ENCODE measurements at places on chromosomes 7 and 10. TPM values are rescaled to one million over a fixed set of nuclear protein-coding genes. Genes with fewer than 3 reads are reported as not detected.

The AZGP1 gene
- total RNA-seq = not detected

The AOAH gene
- total RNA-seq = 0.38 TPM

The COL26A1 gene
- 0.25 TPM for total RNA-seq

The KCP gene
- 0.98 TPM for total RNA-seq

The ELMO1 gene
- 1.6 TPM for total RNA-seq

The CACUL1 gene
- total RNA-seq = 13.4 TPM

The CXCL12 gene
- 4.7 TPM for total RNA-seq

The MUC12 gene
- total RNA-seq = 2.9 TPM

The HOXA3 gene
- total RNA-seq = 86.7 TPM

The FAM13C gene
- total RNA-seq = 0.51 TPM

All from mesangial cell (primary cell).